ENCODE measurements at places on chromosomes 4 and X.
A peak's percentile ranks its signal among the peaks of the same experiment; 100 is the strongest.

GRCh38 chr4:145680902-145681301 lies 956 bp downstream of the C4orf51 start:
- no peak for DNase-seq

DNA sequence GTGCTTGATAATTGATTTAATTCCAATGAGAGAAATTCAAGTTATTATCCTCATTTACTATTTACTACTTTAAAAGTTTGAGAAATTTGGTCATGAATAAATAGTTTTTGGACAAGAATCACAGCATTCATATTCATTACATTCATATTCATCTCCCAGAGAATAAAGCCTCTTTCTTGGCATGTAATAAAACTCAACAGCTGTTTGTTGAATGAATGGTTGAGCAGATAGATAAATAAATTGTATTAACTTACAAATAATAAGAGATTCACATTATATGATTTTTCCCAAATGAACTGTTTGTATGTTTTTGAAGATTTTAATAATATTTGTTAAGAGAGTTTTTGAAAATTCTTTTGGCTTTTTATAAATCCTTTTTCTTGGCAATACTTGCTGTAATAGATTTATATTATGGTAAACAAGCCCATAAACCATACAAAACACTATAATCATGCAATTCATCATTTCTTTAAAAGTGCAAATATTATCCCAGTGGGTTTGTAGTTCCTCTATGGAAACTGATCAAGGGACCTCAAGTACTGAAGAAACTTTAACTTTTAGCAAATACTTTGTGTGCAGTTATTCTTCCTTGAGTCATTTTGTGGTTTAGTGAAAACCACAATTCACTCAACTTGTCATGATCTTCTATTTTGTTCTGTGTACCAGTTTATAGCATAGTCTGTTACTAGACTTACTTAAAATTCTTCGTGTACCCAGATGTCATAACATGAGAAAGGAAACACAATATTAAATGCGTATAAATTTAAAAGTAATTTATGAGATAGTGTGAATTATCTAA lies 371.8 kb downstream of the ADGRL3 start:
- no peak for DNase-seq

DNA sequence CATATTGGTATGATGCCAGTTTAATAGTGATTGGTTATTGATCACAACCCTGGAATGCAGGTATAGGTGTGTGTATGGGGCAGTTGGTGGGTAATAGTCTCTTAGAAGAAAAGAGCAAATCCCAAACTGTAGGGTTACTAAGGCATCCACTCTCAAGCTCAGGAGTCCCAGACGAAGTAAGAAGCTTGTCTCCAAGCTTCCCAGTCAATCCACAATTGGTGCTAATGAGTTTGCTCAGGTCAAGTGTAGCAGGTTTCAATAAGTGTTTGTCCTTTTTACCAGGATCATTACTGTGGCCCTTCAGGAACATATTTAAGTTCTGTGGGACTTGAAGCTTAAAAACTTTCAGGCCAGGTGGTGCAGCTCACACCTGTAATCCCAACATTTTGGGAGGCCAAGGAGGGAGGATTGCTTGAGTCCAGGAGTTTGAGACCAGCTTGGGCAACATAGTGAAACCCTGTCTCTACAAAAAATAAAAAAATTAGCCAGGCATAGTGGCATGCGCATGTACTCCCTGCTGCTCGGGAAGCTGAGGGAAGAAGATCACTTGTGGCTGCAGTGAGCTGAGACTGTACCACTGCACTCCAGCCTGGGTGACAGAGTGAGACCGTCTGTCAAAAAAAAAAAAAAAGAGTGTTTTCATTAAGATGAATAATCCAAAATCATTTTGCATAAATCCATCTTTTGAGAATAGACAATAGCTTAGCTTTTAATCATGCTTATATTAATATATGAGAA lies 166.8 kb downstream of the UNC5C start:
- DNase-seq: no peak

GRCh38 chr4:112931001-112931400 lies 118.5 kb upstream of the ANK2 start:
- no peak for DNase-seq

DNA sequence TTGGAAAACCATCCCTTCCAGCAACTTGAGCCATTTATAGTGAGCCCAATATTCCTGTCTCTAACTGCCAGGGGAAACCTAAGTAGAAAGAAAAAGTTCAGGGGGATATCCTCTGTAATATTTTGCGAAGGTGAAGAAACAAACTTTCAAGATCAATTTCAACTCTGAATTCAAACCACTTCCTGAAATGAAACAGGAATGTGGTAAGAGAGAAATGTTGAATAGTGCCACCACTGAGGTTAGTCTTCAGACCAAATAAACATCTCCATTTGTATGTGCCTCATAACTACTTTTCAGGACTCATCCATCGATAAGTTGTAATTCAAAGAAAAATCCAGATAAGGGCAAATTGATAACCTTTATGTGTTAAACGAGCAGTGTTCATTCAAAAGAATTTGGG lies 128.7 kb downstream of the GABRB1 start:
- no peak for DNase-seq

DNA sequence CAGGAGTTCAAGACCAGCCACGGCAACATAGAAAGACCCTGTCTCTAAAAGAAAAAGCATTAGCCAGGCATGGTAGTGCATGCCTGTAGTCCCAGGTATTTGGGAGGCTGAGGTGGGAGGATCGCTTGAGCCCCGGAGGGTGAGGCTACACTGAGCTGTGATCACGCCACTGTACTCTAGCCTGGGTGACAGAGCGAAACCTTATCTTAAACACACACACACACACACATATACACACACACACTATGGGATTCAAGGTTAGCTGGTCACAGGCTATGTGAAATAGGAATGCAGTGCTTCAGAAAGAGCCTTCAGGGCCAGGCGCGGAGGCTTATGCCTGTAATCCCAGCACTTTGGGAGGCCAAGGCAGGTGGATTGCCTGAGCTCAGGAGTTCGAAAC lies 23.5 kb downstream of the NLGN3 start:
- DNase-seq: no peak

DNA sequence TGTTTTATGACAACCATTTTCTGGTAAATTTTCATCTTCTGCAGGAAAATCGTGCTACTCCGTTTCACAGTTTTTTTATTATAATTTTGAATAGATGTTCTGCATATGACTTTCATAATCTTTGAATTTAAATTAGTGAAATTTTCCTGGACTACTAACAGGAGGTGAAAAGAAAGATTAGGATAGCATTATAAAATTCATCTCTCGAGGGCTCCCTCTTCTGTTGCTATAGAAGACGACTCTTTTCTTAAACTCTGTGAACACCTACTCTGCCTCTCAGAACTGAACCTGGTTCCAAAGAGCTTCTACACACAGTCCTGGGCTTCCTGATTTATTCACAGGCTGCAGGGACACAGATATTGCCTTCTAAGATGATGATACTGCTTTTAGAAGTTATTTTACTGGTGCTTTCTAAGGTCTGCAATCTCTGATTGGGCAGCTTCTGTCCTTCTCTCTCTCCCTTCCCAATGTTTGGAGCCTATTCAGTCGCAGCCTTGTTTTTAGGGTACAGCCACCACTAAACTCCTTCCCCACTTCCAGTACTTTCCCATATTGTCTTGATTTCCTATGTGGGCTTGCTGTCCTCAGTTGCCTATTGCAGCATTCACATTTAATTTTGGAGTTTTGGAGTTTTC lies 10.1 kb upstream of the SAP30 start:
- no peak for DNase-seq

GRCh38 chr4:38512840-38513239 lies 151.2 kb upstream of the KLF3 start:
- no peak for DNase-seq

GRCh38 chr4:151983854-151984253 lies 223.0 kb upstream of the GATB start:
- DNase-seq: peak; percentile 37

DNA sequence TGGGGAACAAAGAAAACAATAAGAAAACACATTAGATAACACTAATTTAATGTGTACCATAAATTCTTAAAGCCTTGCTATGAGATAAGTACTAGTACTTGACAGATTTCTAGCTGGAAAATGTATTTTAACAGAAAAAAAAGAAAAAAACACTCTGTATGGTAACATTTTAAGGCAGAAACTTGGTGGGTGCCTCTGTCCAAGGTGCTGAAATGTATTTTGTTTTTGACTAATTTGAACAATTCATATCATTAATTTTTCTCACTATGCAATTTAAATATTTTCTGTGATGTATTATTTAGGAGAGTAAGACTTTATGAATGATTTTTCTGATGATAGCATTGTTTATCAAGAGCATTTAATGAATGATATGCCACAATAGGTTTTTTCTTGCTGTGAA lies 107.5 kb downstream of the GABRG1 start:
- DNase-seq: no peak

- no peak for DNase-seq
Measured at GRCh38 chrX:39996536-39996935, 101.2 kb downstream of the BCOR start.

GRCh38 chr4:153922148-153922547 lies 133.3 kb upstream of the SFRP2 start:
- DNase-seq: no peak

GRCh38 chr4:53307819-53308780 lies 57.8 kb downstream of the SCFD2 start:
- no peak for DNase-seq

DNA sequence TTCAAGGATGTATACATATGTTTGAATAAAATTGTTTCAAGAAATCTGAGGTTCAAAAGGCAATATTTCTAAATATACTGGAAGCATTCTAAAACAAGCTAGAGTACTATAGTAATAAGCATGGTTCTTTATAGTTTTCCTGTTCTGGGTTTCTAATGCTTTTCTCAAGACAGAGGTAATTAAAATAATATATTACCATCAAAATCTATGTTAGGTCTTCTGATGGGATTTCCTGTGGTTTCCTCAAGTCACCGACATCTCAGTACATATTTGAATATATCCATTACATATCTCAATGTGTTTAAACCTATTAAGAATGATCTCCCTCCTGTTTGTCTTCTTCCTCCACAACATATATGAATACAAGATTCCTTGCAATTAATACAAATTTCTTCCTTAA lies 25.6 kb downstream of the ARSJ start:
- DNase-seq: no peak

- no peak for DNase-seq
Measured at GRCh38 chrX:150100261-150100660, 162.0 kb upstream of the EOLA2 start.

DNA sequence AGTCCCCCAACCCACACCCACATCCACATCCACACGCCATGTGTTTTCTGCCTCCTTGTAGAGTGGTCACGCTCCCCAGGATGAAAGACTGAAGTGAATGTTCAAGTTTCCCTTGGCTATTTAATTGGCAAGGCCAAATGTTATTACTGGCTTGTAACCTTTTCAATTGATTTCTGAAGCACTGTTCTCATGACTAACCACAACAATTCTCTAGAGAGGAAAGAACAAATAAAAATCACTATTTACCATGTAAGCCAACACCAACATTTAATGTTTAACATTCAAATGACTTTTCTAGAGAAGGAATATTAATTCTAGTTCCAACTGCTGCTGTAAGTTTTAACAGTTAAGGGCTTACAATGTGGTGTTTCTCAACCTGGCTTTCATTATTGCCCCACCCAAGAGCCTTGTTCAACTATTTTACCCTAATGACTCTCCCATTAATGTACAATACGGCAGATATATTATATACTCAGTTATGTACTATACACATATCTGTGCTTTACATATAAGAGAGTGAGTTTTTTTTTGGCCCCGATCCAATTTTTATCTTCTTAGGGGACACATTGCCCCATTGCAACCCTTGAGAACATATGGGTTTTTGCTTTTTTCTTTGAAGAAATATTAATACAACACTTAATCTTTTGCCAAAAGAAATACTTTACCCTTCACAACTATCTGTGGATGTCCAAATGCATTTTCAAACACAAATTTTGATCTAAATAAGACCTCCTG lies 46.5 kb downstream of the RELL1 start:
- DNase-seq: no peak

DNA sequence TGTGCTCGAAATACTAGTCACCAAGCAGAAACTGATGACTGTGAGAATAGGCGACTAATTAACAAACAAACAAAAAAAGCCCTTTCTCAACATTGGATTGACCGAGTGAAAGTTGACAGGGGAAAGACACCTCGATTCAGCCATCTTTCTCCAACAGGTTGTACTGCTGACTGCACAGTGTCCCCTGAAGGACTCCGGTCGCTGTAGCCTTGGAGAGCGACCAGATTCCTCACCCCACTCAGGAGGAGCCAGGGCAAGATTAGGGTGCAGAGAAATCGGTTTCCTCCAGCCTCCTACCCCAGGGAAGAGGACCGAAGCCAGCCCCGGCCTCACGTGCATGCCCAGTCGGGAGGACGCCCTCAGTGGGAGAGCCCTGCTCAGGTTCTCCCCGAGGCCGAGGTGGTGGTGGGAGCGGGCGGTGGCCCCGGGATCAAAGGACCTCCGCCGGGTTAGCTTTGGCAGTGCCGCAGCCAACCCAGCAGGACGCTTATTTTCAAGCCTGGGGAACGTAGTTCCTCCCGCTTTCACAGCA lies 1.1 kb upstream of the RAP1GDS1 start:
- DNase-seq: no peak

GRCh38 chr4:125352521-125352920 lies 37.8 kb downstream of the FAT4 start:
- DNase-seq: no peak

DNA sequence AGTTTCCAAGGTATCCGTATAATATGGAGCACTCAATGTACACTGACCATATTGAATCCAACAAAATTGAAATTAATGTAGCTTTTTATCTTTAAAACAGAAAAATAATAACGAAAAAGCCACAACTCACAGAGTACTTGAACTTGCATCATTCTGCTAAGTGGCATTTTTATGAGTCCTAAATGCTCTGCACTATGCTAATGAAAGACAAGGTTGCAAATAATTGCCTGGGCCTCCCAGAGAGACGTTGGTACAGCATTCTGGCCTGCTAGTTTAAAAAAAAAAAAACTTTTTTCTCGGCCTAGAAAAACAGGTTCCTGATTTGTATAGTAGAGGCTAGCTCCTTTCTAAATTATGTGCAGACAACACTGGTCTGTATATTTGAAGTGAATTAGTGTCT lies 4.3 kb upstream of the FAM9B start:
- no peak for DNase-seq

DNA sequence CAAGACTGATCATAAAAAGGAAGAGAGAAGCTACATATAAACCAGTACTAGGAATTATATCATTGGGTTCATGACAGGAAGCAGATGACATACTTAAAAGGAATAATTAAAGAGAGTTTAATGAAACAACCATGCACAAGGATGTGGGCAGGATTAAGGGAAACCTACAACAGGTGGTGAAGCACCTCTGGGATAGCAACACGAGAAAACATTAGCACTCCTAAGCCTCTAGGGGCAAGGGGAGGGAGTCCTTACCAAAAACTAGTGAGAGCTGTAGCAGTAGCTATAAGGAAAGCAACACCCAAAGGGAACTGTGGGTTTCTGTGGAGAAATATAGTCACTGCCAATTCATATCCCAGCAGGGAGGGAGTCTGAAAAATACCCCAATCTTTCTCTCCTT lies 7.2 kb upstream of the THOC2 start:
- no peak for DNase-seq

GRCh38 chr4:17554568-17554967 lies 22.4 kb upstream of the LAP3 start:
- DNase-seq: no peak

Measured in NCI-H2171 (cell line).